Epithelial cell of esophagus (primary cell): ENCODE measurements at places on chromosomes 16 and 17.

DNA sequence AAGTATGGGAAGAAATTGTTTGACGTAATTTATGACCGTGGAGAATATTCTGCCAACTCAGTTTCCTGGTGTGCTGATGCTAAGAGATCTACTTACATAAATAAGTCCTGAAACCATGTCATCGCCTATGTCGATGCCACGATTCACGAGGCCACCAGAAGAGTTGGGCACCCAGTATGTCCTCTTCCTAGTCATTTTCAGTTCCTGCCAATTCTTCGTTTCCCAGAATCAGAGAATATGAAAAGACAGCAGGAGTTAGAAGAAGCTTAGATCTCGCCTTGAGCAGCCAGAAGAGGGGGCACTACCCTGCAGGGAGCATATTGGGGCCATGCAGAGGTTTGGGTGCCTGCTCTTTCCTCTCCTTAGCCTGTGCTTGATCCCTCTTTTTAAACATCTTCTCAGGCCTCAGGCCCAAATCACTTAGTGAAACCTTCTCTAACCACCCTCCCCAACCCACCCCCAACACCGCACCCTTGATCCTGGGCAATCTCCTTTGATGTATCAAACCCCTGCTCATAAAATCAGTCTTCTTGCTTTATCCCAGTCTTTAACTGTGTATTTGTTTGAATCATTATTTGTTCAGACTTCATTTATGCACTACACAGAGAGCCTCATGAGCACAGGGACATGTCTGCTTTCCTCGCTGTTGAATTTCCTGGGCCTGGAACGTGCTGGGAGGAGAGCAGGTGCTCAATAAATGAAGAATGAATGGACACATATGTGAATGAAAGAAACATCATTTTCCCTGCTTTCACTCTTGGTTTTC lies 12.2 kb upstream of the LONP2 start:
- peak; percentile 53 for DNase-seq

DNA sequence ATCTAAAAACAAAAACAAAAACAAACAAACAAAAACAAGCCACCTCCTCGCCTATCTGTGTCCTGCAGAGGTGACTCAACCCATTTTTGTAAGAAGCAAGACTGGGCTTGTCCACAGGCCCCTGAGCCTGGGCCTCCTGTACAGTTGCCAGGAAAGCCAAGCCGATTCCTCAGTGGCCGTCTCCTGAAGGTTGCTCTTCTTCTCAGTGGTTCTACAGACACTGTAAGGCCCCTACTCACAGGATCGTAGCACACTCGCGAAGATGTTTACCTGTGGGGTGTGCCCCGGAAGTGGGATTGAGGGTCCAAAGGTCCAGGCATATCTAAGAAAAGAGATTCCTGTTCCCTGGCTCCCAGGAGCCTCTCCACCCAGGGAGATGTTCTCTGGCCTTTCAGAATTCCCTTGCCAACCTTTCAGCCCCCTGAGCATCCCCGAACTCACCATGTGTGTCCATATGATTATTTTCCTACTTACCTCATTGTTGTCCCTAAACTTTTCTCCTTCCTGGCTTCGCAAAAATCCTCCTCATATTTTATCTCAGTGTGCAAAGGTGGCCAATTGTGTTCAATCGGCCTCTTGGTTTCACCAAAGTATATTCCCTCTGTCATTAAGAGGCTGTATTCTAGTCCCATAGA lies 7.5 kb upstream of the CES3 start:
- peak; percentile 88 for DNase-seq

DNA sequence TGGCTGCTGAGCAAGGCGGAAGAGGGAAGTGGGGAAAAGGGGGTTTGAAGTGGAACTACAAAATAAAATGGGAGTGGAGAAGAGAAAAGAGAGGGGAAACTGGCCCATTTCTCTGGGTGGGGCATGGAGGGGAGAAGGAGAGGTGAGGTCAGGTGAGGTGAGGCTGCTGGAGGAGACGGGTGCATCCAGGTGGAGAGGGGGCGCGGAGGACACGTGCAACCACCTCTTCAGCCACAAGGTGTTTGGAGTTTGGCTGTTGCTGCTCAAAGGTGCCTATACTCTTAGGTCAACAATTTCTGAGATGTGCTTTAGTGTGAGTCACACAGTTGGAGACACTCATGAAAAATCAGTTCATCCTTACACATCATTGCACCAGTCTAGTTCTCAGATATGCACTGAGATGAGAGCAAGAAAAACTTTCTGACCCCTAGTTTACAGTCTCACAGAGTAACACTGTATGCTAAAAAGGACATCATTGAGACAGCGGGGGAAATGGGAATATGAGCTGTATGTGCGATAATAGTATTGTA lies 4.8 kb downstream of the SLC6A4 start:
- DNase-seq, result peak; percentile 55

- no peak for DNase-seq
Measured at GRCh38 chr16:25065899-25066298, 45.6 kb upstream of the LCMT1 start.

GRCh38 chr17:63701868-63702720 lies 2.2 kb upstream of the LIMD2 start:
- DNase-seq, result no peak

GRCh38 chr17:30808785-30809286 lies 15.7 kb downstream of the CRLF3 start:
- DNase-seq, result no peak

DNA sequence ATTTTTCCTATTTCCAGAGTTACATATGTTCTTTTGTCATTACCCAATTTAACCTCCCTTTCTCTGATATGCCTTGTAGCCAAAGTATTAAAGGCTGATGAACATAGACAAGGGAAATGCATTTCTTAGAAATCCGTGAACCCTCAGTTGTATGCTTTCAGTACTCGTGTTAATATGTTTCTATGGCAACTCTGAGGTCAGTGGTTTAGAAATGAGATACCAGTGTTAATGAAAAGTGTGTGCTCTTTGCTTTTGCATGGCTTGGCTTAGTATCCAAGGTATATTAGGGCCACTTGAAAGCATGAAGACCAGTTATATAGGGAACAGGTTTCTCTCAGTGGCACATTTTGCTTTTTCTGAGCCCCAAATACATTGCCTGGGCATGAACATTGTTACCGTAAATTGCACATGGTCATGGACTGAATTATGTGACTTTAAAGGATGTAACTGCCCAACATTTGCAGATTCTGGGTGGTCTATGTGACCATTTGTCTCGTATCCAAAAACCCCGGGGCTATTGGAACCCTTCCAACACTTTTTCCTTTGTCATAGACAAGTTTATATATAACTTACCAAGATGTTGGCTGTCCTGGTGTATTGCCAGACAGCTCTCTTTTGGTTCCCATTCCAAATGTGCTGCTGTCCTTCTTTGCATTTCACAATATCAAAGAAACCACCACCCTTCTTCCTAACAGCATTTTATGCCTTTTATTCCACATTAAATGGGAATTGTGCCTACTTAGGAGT lies 17.5 kb downstream of the ABHD15 start:
- DNase-seq, result no peak

DNA sequence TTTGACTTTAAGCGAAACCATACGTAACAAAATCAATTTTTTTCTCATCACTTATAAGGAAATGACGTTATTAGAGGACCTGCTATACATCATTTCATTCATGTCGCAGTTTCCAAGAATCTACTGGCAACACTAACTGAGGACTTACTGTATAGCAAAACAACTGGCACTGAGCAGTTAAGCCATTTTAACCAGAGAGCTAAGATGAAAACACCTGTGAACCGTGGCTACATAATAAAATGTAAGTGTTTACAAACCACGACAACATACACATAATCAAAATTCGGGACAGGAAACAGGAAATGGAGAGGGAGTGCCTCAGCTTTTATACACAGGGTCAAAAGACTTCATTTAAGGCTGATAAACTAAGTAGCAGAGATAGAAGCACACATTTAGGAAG lies 29.5 kb downstream of the METTL16 start:
- DNase-seq, result no peak
